ENCODE measurements at places on chromosomes 4 and X. TPM values are rescaled to one million over a fixed set of nuclear protein-coding genes. Genes with fewer than 3 reads are reported as not detected.

GLRA3 gene
- not detected for total RNA-seq

XAGE2 gene
- total RNA-seq = not detected

GLRA2 gene
- not detected for total RNA-seq

ZAR1 gene
- not detected for total RNA-seq

TRIM61 gene
- 2.2 TPM for total RNA-seq

DNA sequence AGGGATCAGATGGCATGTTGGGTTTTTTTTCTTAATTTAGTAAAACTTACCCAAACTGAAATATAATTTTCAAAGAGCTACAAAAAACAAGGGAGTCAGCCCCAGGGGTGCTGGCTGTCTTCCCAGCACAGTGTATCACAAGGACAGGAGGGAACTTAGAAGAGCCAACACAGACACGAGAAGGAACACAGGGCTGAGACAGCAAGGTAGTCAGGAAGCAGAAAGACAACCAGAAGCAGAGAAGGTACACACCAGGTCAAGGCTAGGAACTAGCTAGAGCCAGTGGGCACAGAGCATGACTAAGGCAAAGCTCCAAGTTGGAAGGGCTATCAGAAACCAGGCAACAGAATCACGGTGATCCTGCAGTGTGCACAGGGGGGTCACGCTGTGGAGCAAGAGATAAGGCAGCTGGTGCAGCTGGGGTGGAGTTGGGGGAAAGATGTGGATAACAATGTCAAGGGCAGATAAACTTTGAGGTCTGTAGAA is 168.7 kb downstream of the NR3C2 start:
- no peak for DNase-seq

DNA sequence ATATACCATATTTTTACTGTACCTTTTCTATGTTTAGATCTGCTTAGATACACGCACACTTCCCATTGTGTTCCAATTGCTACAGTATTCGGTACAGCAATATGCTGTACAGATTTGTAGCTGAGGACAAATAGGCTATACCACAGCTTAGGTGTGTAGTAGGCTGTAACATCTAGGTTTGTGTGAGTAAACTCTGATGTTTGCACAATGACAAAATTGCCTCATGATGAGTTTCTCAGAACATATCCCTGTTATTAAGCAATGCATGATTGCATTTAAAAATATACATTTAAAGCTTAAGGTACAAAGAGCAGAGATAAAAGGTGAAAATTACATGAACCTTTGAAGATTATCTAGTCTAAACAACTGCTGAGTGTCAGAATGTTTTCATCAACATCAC is 181.7 kb downstream of the ADGRA3 start:
- peak; percentile 4 for DNase-seq

All from foreskin keratinocyte (primary cell).